Esophagus squamous epithelium (tissue), 5 donors: ENCODE measurements at places on chromosomes 11 and 22.

- no peak for DNase-seq
Measured at GRCh38 chr22:32082331-32082730, 39.3 kb downstream of the SLC5A1 start.

GRCh38 chr22:37641561-37641949, 2.1 kb downstream of the SH3BP1 start:
- no peak for DNase-seq

DNA sequence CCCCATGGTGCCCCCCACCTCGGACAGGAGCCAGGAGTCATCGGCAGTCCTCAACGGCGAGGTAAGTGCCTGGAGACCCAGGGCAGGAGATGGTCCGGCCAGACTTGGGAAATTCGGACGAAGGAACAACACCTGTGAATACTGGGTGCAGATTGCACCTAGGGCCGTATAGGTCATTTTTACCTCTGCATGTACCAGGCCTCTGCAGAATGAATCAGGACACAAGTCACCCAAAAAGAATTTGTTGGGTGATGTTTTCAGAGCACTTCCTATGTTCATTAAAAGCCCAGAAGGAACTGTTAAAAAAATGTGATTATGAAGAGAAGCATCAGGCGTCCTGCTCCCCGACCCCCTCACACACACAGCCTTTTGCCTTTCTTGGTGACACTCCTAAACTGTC, 93.9 kb downstream of the C11orf91 start:
- DNase-seq: no peak

GRCh38 chr22:29072979-29073617, at the start of gene KREMEN1:
Gene KREMEN1, plus strand, starts transcription at chr22:29073035. Its CDS starts 96 bp downstream, at chr22:29073131.
- DNase-seq: no peak

DNA sequence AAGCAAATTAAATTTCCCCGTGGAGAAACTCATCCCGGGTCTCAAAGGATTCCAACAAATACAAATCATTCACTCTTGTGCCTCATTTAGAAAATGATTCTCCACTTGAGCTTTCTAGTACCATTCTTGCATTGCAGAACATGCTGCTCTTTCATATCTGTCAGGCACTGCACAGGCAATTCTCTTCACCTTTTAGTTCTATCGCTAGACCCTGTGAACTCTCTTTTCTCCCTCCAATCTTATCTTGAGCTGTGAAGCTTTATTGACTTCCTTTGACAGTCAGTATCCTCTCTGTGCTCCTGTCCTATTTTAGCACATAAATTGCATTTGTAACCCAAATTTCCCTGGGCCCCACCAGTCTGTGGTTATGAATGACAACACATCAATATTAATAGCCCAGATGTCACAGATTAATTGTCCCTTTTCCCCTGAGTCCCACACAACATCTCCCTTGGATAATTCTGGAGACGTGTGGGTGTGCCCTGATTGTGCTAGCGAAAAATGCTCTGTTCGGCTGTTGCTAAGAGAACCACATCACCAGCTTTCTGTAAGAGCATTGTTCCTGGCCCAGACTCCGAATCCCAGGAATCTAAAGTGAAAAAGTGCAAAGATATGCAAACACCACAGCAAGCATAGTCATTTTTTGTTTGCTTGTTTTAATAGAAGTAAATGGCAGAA, 22.4 kb upstream of the SC5D start:
- no peak for DNase-seq

DNA sequence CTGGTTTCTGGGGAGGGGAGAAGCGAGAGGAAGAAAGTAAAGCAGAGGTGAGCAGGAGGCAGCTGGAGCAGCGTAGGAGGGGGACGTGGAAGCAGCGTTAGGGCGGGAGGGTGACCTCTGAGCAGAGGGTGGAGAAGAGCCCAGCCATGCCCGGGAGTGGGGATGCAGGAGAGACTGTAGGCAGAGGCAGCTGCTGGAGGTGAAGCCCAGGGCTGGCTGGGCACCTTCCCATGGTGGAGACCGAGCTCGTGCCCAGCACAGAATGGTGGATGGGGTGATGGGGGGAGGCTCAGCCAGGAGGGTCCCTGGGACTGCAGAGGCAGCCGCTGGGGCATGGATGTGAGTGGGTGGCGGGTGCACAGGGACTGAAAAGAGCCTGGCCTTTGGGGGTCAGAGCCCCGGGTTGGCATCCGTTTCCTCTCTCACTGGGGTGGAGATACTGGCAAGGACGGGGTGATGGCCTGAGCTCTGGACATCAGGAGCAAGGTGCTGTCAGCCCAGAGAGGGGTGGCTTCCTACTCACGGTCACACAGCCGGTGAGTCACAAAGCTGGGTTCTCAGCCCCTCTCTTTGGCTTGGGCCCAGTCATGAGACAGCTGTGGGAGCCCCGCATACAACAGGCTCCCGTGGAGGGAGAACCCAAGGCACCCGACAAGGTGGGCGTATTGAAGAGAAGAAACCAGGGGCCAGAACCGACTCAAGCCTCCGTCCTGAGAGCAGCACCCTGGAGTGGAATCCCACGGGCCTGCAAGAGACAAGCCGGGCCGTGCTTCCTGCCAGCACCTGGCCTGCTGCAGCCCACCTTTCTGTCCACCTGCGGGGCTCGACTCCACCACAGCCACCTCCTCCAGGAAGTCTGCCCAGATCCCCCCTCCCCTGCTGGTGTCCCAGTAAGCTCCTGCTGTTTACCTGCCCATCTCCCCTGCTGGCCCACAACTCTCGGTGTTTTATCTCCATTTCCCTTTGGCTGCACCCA, 45.8 kb upstream of the FGF3 start:
- no peak for DNase-seq

DNA sequence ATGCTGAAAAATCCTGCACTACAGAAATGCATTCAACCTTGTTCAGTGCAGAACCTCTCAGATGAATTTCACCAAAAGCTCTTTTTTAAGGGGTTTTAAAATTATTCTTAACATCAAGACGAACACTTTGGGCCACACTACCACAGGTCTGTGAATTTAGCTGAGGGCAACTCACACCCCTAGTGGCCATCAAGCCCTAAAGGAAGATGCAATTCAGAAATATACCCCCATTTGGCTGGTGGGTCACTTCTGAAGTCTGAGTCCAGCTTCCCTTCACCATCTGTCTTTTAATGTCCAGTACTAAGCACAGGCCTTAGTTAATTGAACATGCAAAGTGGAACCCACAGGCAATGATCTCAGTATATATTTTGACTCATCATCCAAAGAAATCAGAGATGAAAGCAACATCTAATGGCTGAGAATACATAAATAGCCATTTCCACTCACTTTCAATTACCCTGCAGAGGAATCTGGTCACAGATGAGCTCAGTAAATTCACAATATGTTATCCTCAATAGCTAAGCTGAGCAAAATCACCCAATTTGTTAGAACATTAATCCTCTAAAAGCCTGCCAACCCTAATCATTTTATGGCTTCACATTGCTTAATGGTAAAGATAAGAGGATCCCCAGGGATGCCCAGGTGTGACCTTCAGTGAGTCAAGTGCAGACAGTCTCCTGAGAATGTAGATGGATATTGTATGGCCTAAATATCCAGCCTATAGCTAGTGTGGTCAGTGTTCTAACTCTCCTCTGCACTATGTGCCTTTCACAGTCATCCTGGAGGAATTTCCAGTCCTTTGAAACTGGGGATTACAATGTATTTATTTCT, 50.3 kb downstream of the FAM76B start:
- DNase-seq: no peak

DNA sequence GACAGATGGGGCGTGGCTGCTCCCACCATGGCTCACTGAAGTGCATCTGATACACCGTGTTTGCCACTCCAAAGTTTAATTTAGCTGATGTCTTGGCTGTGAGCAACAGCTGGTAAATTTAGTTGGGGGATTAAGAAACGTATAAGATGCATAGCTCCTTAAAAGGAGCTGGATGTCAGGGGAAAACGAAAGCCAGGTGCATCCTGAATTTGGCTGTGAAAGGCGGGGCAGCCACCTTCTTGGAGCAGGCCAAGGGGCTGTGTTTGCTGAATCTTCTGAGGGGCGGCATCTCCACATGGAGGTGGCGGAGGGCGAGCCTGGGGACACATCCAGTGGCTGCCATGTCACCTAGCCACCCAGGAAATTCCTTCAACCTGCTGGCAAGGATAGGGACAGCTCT, 20.7 kb upstream of the NCF4 start:
- DNase-seq: no peak

DNA sequence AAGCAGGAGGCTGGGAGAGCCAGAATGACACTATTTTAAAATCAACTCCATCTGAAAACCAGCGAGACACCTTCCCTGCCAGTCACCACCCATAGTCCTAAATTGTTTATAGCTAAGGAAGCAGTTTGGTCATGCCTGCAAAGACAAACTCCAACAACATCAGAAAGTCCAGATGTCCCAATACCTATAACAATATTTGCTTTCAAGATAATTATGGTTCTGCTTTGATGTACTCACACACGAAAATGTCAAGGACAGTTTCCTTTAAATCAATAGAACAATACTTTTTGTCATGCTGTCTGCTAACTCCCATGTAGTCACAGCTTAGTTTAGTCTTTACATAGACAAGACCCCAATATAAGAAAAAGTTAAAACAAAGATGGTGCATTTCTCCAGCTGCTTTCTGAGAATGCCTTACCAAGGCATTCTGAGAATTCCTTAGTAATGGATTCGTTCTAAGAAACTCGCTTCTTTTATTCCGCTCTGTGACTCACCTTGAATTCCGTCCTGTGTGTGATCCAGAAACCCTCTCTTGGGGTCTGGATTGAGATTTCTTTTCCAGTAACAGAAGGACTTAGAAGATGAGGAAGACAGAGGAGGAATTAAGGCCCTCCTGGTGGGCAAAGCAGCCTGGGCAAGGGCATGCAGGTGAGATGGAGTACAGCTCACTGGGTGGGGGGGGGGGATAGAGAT, 9.6 kb upstream of the SCGB2A2 start:
- no peak for DNase-seq

DNA sequence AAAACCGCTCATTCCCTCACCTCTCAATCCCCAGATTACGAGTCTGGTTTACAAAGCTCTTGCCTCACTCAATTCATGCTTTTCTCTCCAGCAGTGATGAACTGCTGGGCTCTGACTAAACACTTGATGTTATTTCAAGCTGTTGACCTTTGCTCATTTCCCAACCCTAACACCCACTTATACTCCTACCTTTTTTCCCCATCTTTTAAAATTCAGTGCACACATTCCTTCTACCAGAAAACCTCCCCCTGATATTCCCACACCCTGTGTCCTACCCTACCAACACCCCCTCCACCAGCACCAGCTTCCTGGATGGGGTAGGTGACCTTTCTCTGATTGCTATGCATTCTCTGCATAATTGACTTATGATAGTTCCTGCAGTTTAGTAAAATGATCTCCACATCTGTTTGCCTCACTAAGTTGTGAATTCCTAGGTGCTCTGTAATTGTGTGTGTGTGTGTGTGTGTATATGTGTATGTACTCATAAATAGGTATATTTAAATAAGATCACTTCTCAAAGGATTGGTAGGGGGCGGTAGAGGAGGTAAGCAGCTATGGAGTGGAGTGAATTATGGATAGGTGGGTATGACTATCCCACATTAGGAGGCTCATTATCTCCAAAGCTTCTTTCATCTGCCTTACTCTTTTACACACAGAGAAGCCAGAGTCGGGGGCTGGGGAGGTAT, 842 bp downstream of the HEPACAM start:
- no peak for DNase-seq

DNA sequence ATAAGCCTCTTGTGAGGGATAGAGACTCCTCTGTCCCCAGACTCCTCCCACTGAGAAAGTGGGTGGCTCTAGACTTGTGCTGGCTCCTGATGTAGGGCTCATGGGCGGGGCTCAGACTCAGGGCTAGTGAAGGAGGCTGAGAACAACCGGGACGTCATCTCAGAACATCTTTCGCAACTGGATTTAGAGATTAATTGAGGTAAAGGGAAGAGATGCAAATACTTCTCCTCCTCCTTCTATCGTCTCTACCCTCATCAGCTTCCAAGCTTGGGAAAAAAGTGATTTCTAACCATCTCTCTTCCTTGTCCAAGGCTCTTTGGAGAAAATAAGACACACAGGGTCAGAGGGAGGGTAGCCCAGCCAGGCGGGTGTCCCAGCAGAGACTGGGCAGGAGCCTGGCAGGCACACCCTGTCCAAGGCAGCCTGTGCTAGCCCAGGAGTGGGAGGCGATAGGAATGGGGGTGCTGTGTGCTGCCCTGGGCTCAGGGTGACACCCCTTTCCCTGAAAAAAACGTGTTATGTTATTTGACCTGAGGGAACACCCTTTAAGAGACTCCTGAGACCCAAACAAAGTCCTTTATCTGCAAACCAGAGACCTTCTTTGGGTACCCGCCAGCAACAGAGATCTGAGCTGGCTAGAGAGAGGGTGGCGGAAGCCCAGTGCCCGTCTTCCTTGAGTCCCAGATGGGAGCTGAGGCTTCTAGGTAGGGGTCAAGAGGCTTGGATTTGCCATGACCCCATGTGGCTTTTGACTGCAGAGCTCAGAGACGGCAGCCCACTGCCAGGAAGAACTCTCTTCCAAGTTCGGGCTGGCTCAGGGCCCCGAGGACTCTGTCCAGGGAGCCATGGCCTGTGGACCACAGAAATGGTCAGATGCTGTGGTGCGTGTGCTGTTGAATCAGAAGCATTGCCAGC, 160.9 kb downstream of the ADAMTS15 start:
- DNase-seq: no peak

GRCh38 chr11:123437236-123437979, 7.3 kb downstream of the GRAMD1B start:
- DNase-seq: no peak

GRCh38 chr11:130476200-130476921, 27.9 kb downstream of the ADAMTS15 start:
- no peak for DNase-seq

DNA sequence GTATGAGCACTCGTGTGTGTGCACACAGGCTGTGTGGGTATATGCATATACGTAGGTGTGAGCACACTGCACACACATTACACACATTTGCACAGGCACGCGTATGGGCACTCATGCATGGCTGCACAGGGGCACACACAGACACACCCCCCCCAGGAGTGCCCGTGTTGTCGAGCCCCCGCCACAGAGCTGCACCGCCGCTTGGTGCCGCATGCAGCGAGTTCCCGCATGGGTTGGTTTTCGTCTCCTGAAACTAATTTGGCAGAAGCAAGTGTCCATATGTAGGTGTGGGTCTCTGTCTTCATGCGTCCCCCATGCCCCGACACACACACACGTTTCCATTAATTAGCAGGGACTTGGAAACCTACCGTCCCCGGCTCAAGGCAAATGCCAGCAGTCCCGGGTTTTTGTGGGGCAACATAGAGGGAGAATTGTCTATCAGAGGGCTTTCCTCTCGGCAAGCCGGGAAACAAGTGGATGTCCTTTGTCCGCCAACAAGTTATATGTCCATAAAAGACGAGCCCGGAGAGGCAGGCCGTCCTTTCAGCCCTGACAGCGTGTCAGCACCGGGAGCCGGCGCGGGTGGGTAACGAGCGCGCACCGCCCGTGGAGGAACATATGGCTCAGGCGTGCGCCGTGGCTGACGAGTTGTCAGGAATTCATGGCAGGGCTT, 1291.7 kb downstream of the BRD1 start:
- no peak for DNase-seq

- no peak for DNase-seq
Measured at GRCh38 chr11:36300650-36301049, 4.6 kb downstream of the PRR5L start.
